Activated T-cell treated with anti-CD3 and anti-CD28 coated beads, Interleukin-2, amount 50 U/mL, for 4 hours (primary cell): ENCODE measurements at places on chromosomes 2 and 18.

GRCh38 chr2:196959281-196959680, 32.8 kb upstream of the PGAP1 start:
- DNase-seq = no peak

DNA sequence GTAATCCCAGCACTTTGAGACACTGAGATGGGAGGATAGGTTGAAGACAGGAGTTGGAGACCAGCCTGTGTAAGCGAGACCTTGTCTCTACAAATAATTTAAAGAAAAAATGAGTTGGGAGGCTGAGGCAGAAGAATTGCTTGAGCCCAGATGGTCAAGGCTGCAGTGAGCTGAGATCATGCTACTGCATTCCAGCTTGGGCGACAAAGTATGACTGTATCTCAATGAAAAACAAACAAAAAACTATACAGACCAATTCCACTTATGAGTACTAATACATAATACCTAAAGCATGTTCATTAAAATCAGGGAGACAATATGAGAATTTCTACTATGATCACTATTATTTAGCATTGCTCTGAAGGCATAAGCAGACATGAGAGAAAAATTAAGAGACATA, 12.6 kb downstream of the RNF149 start:
- DNase-seq = no peak

DNA sequence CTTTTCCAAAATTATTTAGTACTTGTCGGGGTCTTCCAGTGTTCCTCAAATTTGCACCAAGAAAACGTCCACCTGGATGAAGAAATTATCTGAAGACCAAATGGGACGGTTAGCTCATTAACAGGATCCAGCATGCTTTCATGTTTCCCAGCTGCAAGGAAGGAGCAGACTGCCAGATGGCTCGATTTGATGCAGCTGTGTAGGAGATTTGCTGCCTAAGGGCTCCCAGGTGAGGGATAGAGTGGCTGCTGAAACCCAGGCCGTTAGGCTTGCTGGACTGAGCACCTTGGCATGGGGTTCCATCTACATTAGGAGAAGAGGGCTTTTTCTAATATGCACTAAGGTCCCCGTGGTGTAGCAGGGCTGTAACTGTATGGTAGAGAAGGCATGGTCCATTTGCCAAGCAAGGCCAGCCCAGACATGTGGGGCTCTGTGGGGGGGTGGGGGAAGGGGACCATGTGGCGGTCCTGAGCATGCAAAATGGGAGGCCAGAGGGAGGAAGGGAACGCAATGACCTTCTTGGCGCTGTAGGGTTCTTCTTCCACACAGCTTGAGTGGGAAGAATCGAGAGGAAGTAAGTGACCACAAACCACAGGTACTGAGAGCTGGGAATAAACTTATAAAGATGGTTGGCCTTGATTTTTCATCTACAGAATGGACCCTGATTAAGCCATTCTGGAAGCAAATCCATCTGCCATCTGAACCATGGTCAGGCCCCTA, 144.0 kb downstream of the TMEM163 start:
- DNase-seq = no peak

- DNase-seq = no peak
Measured at GRCh38 chr2:132562245-132562644, 107.8 kb downstream of the LYPD1 start.

DNA sequence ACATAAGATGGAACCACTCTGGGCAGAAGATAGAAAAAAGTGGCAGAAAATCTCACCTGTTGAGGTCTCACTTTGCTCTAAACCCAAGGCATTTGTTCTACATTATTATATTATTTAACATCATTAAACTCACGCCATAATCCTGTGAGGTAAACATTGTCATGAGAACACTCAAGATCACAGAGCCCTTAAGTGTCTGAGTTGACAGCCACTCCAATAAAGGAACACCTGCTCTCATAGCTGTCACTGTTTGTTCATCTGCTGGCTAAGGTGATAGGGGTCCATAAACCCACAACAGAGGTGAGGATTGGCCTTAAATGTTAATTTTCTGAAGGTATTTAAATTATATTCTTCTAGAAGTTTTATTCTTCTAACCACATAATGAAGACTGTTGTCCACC, 439.7 kb downstream of the RIT2 start:
- DNase-seq = no peak

DNA sequence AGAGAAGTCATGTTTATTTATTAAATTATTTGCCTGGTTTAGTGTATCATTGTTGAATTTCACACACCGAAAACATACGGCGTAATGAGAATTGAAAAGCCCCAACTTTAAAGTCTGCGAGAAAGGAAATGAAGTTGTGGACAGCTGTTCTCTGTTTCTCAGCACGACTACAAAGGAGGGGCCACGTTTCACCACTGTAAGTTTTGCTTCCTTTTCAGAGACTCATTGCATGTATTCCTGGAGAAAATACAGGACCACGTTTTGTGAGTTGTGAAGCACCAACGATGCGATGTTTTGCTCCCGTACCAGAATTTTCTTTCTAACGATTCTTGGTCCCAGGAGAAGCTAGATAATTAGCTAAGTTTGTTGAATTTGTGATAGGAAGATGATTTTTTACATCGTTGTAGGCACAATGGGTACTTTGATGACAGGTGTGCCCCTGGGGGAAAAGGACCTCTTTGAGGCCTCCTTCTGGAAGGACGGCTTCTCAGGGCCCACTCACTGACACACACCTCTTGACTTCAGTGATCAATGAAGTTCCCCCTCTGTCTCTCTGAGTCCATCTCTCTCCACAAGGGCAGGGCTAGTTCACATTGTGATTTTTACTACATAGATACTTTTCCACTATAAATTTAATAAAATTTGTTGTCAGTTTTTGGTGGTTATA, 23.7 kb upstream of the ACKR3 start:
- DNase-seq = no peak

- no peak for DNase-seq
Measured at GRCh38 chr18:74604774-74605173, 7.1 kb downstream of the ZNF407 start.

DNA sequence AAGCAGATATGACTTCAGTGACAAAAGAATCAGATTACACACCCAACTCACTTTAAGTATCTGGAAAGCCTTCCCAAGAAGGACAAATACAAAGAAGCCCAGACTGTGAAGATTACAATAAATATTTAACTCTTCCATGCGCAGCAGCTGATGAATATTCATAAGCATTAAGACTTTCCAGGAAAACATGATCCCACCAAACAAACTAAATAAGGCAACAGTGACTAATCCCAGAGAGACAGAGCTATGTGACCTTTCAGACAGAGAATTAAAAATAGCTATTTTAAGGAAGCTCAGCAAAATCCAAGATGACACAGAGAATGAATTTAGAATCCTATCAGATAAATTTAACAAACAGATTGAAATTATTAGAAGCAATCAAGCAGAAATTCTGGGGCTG, 108.2 kb upstream of the UBE2E3 start:
- DNase-seq = no peak

- DNase-seq = no peak
Measured at GRCh38 chr18:36628435-36629137, 200.2 kb downstream of the TPGS2 start.

GRCh38 chr18:45320724-45321123, 294.6 kb upstream of the SLC14A2 start:
- no peak for DNase-seq

DNA sequence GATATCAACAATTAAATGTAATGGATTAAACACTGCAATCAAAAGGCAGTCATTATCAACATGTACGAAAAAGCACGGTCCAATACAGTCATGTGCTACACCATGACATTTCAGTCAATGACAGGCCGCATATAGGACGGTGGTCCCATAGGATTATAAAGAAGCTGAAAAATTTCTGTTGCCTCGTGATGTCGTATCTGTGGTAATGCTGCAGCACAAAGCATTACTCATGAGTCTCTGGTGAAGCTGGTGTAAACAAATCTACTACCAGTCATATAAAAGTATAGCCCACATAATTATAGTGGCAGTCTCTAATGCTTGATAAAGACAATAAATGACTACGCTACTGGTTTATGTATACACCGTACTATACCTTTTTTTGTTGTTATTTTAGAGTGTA, 58.4 kb downstream of the RABL2A start:
- no peak for DNase-seq

DNA sequence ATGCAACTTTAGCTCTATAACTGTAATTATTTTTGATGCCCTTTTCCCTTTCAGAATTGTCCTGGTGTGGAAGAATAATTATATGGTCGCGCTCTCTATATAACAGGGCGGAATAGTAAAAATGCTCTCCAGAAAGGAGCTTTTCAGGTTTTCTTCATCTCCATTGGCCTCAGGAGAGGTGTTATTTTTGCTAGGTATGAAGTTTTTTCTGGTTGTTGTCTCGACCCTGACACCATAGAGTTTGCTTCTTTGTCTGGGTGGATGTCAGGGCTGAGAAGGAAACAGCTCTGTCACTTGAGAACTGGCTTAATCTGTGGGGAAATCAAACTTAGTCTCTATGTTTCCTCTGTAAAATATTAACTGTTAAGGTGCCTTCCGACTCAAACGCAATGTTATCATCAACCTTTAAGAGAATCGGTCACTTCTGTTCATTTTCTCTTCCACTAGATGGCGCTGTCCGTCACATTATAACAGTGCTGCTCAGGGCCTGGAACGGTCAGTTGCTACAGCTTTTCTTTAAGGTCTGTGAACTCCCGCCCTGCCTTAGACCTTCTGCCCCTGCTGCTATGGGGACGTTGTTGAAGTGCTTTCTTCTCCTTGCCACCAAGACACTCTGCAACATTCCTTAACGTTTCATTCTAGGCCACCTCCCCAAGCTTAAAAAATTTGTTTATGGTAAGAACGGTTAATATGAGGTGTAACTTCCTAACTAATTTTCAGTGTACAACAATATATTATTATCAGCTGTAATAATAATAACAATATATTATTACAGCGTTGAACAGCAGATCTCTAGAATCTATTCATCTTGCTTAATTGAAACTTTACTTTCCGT, 23.8 kb upstream of the SERPINB12 start:
- DNase-seq = peak; percentile 23

GRCh38 chr2:233531955-233532354, 34.6 kb downstream of the USP40 start:
- DNase-seq = no peak

DNA sequence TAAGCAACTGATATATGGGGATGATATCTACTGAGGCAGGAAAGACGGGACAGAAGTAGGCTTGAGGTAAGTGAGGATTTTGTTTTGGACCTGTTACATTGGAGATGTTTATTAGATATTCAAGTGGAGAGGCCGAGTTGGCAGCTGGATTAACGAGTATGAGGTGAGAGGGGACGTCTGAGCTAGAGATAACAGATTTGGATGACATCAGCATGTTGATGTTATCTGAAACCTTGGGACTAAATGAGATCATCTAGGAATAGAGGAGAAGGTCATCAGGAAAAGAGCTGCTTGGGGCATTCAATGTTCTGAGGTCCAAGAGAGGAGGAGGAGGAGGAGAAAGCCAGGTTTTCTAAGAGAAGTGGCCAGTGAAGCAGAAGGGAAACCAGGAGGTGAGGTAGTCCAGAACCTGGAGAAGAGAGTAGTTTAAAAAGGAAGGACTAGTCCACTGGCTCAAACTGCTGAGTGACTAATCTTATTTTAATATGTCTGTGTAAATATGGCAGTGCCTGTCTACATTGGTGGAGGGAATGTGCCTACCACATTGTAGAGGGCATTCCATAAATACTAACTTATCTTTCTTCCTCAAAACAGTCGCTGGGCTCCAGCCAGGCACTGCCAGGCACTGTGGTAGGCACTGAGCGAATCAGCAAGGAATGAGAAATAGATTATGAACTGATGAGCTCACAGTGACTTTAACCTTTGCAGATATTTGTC, 488.3 kb downstream of the DLGAP1 start:
- no peak for DNase-seq

GRCh38 chr2:159905926-159906714, 108.1 kb upstream of the CD302 start:
- DNase-seq = no peak

GRCh38 chr2:503288-503999, 173.8 kb downstream of the TMEM18 start:
- DNase-seq = no peak

DNA sequence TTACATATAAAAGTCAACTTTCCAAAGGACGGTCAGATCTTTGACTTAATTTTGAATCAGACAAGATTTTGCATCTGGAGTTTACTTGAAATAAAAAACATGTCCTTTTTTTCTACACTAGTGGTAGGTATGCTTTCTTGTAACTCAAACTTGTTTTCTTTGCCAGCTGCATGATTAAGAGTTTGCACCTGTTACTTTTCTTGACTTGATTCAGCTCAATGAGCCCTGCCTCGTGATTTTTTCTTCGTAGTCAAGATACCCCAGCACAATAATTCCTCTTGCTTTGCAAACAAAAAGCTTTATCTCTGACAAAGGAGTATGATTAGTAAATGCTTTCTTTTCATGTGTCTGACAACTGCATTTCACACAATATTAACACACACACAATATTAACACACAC, 82.3 kb downstream of the FBXO15 start:
- DNase-seq = no peak

DNA sequence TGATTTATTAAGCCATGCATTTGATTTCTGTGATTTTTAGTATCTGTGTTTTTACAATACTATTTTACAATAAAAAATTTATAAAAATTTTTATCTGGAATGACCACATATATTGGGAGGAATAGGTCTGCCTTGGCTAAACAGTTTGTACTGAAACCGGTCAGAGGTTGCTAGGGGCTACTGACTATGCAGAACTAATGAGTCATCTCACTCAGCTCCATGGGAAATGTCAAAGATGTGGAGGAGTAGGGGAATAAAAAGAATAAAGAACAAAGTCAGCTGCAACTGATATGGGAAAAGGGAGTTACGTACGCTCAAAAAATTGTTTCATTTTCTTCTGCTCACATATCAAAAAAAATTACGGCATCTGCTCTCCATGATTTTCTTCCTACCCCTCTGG, 8.6 kb upstream of the TMEM163 start:
- no peak for DNase-seq

- DNase-seq = no peak
Measured at GRCh38 chr2:110780461-110780860, 48.1 kb downstream of the ACOXL start.

DNA sequence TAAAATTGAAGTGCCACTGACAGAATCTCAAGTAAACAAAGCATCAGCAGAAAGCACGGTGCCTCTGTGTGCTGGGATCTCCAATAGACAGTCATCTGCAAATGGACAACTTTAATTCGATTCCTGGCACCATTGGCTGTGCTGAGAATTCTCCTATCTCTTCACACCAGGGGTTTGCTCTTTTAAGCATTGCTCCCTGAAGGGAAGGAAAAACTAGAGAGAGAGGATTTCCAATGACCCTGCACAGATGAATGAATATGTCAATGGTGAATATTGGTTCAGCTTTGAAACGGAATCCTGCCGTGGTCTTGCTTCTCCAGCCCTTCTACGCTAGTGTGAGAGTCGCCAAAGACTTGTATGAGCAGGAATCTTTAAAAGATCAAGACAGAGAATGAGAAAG, 97.9 kb downstream of the FIGN start:
- DNase-seq = no peak

- DNase-seq = no peak
Measured at GRCh38 chr2:88591698-88592097, 35.6 kb downstream of the EIF2AK3 start.

- DNase-seq = no peak
Measured at GRCh38 chr2:214103276-214104001, 307.4 kb upstream of the VWC2L start.

GRCh38 chr2:209463226-209463625, 39.4 kb downstream of the MAP2 start:
- DNase-seq = no peak

GRCh38 chr2:113158884-113159553, 14.8 kb upstream of the PSD4 start:
- DNase-seq = no peak

- DNase-seq = no peak
Measured at GRCh38 chr2:14932285-14932684, 299.8 kb downstream of the LRATD1 start.
